Activated CD4-positive, CD25-positive, alpha-beta regulatory T cell (primary cell): ENCODE measurements at places on chromosomes 4 and X.

DNA sequence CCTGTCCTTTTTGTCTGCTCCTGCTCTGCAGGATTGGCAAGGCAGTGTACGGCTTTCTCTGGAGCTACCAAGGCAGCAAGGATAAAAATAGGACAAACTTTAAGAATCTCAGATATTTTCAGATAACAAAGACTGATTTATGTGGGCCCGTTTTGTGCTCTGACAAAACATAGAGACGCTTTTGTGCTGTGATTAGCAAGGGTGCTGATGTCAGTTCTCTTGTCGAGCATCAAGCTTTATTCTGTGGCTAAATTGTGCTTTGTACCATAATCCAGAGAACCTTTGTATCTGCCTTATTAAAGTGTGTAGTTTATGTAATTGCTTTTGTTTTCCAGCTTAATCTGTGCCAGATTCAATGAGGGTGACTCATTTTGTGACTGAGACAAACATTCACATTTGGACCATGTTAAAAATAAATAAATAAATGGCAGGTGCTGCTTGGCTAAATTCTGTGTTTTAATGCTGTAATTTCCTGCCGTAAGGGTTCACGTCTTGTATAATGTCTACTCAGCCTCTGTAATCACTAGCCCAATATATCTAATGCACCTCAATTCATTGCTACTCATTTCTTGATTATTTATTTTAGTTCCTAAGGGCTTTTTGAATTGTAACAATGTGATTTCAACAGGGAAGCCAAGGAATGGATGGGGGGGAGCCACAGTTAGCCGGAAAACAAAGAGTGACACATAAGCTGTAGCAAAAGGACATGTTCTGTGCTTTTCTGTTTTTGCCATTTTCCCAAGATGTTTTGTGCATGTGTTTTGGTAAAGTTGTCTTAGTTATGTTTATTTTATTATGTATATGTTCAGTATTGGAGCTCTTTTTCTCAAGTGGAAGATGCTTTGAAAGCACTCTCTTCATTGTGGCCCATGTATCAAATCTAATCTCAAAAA is 75.1 kb downstream of the GAB1 start:
- DNase-seq = no peak

DNA sequence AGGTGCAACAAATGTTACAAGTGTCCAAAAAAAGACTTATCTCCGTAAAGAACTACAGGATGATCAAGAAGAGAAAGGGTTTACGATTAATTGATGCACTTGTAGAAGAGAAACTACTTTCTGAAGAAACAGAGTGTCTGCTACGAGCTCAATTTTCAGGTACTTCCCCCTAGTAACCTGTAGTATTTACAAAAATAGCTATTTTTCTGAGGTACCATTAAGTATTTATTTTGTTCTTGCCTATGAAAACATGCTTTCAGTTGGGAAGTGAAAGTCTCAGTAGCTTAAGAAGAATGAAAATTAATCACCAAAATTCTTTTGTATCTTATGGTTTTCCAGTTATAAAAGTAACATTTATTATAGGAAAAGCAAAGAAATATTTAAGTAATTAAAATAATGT is 5.9 kb downstream of the THAP9 start:
- DNase-seq = no peak

DNA sequence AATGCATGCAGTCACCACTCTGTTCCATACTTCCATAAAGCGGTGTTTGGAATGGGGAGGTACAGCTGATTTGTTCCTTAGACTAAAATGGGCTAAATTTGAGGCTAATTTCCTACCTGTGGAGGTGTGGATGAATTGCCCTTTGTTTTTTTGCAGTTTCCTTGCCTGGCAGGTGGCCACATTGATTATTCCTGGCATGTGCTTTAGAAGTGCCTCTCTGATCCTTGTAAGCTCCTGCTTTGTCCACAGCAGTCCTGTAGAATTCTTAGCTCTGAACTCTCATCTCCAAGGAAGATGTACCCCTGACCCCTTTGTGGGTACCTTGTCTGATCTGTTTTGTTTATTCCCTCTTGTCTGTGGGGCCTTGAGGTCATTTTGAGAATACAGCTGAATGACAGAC is 136.8 kb downstream of the ADGRL3 start:
- no peak for DNase-seq

DNA sequence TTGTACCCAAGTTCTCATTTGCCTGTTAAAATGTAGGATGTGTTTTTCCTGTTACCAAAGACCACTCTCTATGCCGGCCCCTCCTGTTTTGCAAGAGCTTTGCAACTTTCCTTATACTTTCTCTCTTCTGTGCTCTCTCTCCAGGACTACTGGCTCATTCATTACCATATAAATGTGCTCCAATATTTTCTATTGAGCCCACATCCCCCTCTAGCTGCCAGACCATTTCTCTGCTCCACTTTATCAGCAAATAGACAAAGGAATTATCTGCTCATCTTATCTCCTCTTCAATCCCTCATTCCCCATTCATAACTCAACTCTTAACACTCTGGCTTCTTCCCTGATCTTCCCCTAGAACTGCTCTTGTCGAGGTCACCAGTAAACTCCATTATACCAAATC is 33.6 kb downstream of the RPGR start:
- DNase-seq = no peak

- DNase-seq = no peak
Observed at GRCh38 chrX:15448010-15448639, 45.0 kb downstream of the PIR start.
